CD4-positive, alpha-beta T cell treated with Interferon alpha-2 for 1 hour (primary cell): ENCODE measurements at places on chromosomes 5 and 9.

DNA sequence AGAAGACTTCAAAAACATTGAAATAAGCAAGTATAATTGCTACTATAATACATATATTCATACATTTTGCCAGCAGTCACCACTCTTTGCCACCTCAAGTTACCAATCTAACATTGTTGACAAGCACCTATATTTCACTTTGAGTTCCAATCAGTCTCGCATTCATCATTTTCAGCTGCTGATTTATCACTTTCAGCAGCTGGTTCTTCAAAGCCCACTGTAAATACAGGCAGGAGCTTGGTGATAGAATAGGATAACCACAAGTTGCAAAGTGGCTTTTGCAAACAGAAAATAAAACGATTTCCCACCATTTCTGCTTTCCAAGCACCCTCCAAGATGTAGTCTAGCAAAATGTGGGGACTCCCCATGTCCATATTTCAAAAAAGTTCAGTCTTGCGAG lies 114.2 kb upstream of the ITGA1 start:
- no peak for DNase-seq

- no peak for DNase-seq
Observed at GRCh38 chr5:21817668-21818369, 1035.3 kb downstream of the CDH12 start.

GRCh38 chr9:114302727-114303126 lies 20.2 kb upstream of the ORM1 start:
- DNase-seq = no peak

DNA sequence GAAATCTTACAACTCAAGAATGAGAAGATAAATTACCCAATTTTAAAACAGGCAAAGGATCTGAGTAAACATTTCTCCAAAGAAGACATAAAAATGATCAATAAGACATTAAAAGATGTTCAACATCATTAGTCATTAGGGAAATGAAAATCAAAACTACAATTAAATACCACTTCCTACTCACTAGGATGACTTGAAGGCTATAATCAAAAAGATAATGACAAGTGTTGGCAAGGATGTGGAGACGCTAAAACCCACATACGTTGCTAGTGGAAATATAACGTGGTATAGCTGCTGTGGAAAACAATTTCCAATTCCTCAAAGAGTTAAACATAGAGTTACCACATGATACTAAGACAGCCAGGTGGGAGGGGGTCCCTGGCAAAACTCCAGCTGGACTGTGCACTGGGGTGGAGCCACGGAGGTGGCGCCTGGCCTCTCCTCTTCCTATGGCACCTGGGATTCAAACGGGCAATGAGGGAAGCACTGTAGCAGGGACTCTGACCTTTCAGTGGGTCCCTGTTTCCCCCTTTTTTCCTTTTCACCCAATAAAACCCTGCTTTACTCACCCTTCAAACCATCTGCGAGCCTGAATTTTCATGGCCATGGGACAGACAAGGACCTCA lies 5.9 kb downstream of the ARSB start:
- DNase-seq = no peak

GRCh38 chr5:120942596-120943350 lies 478.7 kb downstream of the PRR16 start:
- no peak for DNase-seq

GRCh38 chr5:123976379-123977033 lies 464.5 kb downstream of the CSNK1G3 start:
- no peak for DNase-seq

DNA sequence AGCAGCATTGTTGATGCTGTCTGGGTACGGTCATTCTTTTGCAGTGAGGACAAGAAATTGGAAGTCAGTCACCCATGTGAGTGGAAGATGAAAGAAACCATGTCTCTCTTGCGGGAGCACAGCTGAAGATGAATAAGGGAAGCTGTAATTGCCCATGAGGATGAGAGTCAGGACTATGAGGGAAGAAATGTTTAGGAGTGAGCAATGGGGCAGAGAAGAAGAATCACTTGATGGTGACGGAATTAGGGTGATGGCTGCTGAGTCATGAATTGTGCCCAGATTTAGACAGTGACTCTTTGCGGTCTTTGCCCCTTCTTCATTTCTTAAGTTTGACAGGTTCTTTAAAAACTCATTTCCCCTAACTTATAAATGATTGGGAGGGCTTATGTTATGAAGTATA lies 183.3 kb downstream of the MAST4 start:
- no peak for DNase-seq
